Prostate gland (tissue), 2 donors: ENCODE measurements at places on chromosomes 2 and 18.

DNA sequence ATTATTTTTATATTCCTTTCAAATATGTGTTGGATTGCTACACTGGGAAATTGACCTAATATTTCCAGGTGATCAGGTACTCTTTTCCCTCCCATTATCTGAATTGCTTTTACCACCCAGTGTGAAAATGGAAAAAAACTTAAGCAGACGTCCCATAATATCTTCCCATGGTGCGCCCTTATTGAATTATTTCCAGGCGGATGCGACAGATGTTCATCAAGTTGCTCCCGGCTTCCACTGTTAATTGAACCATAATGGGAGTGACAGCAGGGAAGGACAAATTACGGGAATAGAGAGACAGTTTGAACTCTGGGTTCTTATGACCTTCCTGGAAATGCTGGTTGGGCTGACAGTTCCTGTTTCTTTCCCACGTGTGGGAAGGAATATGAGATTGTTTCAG is 93.3 kb downstream of the THSD7B start:
- no peak for DNase-seq

GRCh38 chr2:103179798-103180197 is 418.0 kb downstream of the TMEM182 start:
- DNase-seq: no peak

GRCh38 chr18:37006742-37007141 is 177.8 kb downstream of the KIAA1328 start:
- no peak for DNase-seq

- no peak for DNase-seq
Observed at GRCh38 chr2:171794918-171795317, 99.1 kb downstream of the SLC25A12 start.

GRCh38 chr2:151241224-151241623 is 20.4 kb downstream of the RBM43 start:
- no peak for DNase-seq

- DNase-seq: no peak
Observed at GRCh38 chr18:59690996-59691395, 6.2 kb downstream of the CCBE1 start.

GRCh38 chr2:169286624-169287231 is 75.6 kb downstream of the LRP2 start:
- no peak for DNase-seq
